Heart left ventricle (tissue), 16 donors: ENCODE measurements at places on chromosomes 4 and X. TPM values are rescaled to one million over a fixed set of nuclear protein-coding genes. Genes with fewer than 3 reads are reported as not detected.

The GIMD1 gene
- not detected for total RNA-seq

The RNF150 gene
- total RNA-seq: 73.3 TPM

The MAGEA11 gene
- not detected for total RNA-seq

DNA sequence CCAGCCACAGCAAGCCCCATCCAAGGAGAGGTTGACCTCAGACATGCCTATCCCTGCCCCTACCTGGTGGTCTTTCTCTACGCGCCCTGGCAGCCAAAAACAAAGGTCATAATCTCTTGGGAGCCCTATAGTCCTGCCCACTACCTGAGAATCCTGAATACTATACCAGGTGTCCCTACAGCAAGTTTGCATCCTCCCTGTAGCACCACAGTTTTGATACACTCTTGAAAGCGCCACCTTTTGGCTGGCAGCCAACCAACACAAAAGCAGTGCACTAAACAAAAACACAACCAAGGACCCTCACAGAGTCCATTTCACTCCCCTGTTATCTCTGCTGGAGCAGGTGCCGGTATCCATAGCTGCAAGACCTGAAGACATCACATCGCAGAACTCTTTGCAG lies 523.8 kb upstream of the CPEB2 start:
- no peak for DNase-seq

The GAK gene
- total RNA-seq: 33.8 TPM

The DMP1 gene
- not detected for total RNA-seq

GRCh38 chrX:150546711-150547153 lies 21.7 kb upstream of the MTM1 start:
- DNase-seq: no peak

GRCh38 chrX:11431786-11432185 lies 138.6 kb downstream of the AMELX start:
- DNase-seq: no peak

DNA sequence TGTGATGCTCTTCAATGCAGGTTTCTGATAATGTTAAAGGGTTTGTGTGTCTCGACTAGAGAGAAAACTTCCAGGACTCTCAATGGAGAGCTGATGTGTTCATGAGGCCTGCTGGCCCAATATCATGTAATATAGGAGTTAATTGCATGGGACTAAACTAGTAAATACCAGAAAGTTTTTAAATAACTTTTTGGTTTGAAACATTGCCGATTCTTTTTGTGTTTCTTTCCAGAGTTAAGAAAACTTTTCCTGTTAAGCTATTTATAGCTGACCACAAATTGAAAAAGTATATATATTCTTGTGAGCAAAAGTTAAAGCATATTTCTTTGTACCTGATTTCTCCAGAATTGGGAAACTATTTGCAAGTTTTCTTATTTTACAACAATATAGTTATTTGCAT lies 49.7 kb downstream of the FAM9B start:
- no peak for DNase-seq

DNA sequence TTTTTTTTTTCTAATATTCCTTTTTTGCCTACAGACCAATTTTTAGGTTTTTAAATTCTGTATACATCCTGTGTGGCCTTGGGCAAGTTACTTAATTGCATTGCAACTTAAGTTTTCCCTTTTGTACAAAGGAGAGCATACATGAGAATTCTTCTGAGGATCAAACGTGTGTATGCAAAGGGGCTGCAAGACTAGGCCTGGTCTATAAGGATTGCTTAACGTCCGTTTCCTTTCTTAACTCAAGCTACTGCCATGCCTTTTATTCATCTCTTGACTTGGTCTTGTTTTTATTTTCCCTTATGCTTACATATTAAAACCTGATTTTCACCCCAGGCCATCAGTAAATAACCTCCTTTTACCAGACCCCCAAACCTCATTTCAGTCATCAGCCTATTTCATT lies 13.6 kb downstream of the RBPJ start:
- DNase-seq: no peak

- DNase-seq: no peak
Measured at GRCh38 chr4:1451106-1451751, 45.0 kb upstream of the NKX1-1 start.

GRCh38 chr4:120130786-120131185 lies 64.1 kb upstream of the MAD2L1 start:
- no peak for DNase-seq

DNA sequence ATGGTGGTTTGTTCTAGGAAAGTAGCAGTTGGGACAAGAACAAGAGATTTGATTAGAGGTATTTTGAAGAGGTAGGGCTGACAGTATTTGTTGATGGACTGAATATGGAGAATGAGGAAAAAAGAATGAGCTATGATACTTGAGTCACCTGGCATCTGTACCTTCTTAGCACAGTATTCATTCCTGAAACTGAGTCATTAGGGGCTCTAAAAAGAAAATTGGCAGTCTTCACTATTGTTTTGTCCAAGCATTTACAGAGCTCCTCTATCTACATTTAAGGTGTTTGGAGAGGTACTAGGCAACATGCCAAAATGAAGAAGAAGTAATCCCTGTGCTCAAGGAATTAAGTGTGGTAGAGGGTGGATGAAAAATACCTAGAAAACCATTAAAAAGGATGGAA lies 165.8 kb downstream of the SHROOM4 start:
- DNase-seq: no peak

DNA sequence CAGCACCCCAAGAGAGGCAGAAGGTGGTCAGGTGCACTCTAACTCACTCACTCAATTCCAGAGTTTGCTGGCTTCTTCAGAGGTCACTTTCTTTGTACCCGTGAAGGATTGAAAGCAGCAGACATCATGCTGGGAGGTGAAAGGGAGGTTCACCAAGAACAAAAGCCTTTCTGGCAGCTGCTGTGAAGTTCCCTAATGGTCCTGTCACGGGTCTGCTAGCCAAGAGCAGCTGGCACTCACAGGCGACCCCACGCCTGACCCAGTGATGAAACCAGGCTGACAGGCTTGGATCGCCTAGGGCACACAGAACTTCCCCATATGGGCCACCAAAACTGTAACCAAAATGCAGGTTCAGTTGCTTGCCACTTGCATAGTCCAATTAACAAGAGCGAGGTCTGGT lies 11.8 kb downstream of the NUDT11 start:
- no peak for DNase-seq

The GBA3 gene
- not detected for total RNA-seq

DNA sequence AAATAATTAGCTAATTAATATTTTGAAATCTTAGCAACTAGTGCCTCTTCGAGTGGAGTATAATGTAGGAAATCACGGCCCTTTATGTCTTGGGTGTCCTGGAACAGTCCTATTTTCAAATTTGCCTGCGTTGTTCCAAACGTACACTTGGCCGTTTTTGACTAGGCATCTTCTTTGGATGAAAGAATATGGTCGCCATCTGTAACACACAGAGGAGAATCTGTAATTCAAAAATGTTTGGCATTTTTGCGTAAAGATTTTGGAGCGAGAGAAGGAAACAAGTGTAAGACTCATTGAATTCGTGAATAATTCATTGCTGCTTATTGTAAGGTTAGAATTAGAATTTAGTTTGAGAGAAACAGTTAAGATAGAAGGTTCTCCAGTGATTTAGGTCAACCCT lies 61.5 kb upstream of the CLCN4 start:
- no peak for DNase-seq

DNA sequence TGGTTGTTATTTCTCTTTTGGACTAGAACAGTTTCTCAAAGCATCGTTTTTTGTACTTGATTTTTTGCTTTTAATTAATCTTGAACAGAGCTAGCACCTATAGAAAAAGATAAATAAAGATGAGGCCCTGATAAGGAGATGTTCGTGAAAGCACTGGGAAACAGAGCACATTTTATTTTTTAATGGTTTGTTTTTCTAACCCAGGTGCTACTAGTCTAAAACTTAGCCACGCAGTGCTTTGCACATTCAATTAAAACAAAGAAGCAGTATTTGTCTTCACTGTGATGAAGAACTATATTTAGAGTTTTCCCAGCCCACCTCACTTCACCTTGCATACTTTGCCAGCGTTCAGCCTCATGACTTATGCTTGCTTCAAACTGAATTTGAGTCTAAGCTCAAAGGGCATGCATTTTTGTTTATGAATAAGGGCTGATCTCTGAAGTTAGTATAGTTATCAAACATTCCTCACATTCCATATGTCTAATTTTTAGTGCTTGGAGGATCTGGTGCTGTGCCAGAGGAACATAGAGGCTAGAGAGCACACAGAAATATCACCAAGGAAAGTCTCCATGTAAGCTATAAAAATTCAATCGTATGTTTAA lies 76.7 kb downstream of the WWC2 start:
- no peak for DNase-seq

The CASK gene
- total RNA-seq: 13.3 TPM

DNA sequence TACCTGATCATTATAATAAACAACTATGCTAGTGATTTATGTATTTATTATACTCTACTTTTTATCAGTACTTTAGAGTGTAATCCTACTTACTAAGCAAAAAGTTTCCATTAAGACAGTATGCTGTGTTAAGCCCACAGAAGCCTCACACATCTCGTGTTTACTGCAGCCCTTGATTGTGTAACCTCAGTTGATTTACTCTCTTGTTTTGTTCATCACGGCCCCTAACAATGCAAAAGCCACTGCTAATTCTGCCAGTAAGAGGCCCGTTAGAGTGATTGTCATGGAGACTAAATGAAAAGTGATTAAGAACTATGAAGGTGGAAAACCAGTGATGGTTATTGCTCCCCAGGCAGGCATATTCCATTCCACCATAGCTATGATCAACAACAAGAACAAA lies 436.2 kb downstream of the SPOCK3 start:
- no peak for DNase-seq

- DNase-seq: no peak
Measured at GRCh38 chr4:139690419-139690818, 24.8 kb downstream of the MGST2 start.

DNA sequence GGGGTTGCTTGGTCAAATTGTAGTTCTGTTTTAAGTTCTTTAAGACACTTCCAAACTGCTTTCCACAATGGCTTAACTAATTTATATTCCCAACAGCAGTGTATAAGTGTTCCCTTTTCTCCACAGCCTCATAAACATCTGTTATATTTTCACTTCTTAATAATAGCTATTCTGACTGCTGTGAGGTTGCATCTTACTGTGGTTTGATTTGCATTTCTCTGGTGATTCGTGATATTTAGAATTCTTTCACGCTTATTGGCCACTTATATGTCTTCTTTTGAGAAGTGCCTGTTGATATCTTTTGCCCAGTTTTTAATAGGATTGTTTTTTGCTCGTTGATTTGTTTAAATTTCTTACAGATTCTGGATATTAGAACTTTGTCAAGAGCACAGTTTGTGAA lies 278.6 kb upstream of the ITM2A start:
- no peak for DNase-seq

GRCh38 chr4:21649391-21650090 lies 299.0 kb downstream of the KCNIP4 start:
- no peak for DNase-seq

The NKRF gene
- total RNA-seq: 5.1 TPM

- DNase-seq: no peak
Measured at GRCh38 chr4:10075158-10075863, 41.3 kb downstream of the WDR1 start.

GRCh38 chrX:153662266-153662665 lies 11.3 kb downstream of the PNCK start:
- DNase-seq: no peak

The PTCHD1 gene
- not detected for total RNA-seq

GRCh38 chr4:109648266-109648996 lies 54.8 kb downstream of the CASP6 start:
- no peak for DNase-seq

DNA sequence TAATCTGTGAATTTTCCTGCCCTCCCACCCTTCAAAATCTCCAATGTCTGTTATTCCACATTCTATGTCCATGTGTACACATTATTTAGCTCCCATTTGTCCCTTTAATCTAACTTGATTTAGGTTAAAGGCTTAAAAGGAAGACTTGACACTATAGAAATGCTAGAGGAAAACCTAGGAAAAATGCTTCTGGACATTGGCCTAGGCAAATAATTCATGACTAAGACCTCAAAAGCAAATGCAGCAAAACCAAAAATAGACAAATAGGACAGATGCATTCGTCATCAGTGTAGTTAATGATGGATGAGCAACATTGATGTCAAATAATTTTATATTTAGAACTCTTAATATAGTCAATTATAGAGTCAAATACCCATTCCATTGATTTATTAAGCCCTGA lies 36.9 kb downstream of the INTU start:
- DNase-seq: no peak

The STAP1 gene
- total RNA-seq: 1.1 TPM

GRCh38 chr4:62495032-62495431 lies 1294.9 kb downstream of the ADGRL3 start:
- no peak for DNase-seq

The DCX gene
- 0.09 TPM for total RNA-seq

GRCh38 chr4:38562751-38563198 lies 101.2 kb upstream of the KLF3 start:
- peak; percentile 68 for DNase-seq
